Stimulated activated CD4-positive, alpha-beta T cell treated with anti-CD3 and anti-CD28 coated beads, Interleukin-4, amount 100 ng/mL, for 48 hours (primary cell): ENCODE measurements at places on chromosomes 16 and 17.

DNA sequence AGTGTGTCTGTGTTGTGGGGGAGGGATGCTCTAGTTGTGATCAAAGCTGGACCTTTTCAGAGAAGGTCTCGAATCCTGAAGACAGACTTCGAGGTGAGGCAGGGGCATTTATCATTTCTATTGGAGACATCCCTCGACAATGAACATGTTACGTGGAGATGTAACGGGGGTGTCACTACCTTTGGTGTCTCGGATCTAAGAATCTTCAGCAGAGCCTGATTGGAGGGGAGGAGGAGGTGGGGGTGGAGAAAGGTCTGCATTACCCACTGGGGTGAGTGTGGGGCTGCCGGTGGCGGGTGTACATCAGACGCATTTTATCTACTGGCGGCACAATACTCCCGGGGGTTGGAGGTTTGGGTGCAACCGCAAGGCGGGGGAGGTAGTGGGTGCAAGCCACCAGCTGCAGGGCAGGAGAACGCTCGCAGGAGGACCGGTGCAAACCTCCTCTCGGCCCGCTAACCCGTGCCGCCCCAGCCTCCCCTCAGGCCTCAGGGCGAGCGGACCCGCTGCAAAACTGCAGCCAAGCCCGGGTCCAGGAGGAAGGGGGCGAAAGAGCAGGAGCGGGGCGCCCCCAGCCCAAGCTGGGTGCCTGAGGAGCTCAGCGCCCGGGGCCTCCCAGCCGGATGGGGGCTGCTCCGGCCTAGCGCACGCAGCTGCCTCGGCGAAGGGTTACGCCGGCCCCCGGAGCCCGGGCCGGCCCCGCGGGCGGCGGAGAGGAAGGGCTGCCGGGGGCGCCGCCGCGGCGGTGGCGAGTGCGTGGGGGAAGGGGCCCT, 735 bp downstream of the ZNF652 start:
- peak; percentile 43 for DNase-seq

GRCh38 chr17:15398291-15398690, 56.9 kb upstream of the TEKT3 start:
- DNase-seq = no peak

DNA sequence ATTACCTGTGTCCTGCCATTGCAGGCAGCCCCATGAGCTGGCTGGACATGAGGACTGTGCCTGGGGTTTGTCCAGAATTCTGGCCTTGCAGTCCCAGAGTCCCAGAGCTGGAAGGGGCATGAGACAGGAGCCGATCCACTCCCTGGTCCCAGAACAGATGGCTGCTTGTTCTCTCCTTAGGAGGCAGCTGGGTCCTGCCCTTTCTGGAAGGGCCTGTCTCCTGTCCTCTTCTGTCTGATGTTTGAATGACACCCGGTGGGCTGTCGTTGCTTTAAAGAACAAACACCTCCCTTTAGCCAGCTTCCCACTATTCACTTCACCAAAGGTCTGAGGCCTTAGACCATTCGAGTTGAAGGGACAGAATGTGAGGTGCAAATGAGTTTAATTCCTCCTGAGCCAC, 63.8 kb downstream of the RAP1GAP2 start:
- DNase-seq = no peak

DNA sequence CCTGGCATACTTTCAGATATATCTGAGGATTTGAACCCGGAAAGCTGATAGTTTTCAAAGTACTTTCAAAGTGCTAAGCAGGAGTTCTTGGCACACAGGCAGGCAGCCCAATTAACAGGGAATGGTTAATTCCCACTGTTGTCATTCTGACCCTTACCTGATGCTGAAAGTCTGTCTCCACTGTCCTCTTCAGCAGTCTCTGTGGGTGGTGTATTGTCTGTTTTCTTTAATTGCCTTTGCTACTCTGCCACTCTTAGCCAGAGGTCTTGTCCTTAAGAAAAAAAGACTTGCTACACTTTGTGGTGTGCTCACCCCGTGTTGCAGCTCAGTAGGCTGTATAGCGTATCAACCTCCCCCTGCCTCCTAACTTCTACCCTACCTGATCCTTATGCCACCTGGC, 63.2 kb upstream of the SLC12A3 start:
- DNase-seq = no peak

GRCh38 chr17:70169709-70170597, 621 bp downstream of the KCNJ2 start:
- no peak for DNase-seq

GRCh38 chr16:819336-820043, 19.0 kb upstream of the GNG13 start:
- DNase-seq = no peak

DNA sequence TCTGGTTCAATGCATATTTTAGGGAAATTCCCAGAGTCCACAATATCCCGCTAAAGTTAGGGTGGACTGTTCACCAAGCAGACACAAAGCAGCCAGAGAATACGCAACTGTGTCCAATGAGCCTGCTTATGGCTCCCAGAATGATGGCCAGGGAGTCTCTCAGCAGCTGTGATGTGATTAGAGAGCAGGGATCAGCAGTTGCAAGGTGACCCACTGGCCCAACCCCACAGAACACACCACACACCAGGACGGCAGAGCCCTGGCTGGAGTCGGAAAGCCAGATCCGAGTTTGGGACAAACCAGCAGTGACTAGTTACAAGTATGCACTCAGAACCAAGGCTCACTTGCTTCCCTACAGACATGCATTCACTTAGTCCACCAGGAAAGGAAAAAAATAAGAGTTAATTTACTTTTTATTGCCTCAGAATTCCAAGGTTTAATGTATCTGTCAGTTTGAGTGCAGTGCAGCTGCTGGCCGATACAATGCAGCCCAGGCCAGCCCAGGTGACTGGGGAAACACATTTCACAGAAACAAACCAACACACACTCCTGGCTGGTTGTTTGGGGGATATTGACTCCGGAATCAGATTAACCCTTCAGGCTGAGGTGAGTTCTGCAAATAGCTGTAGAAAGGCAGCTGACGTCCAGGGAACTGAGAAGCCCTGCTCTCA, 121.7 kb downstream of the HIC1 start:
- DNase-seq = no peak

- DNase-seq = no peak
Observed at GRCh38 chr16:21265104-21265837, 12.8 kb downstream of the CRYM start.

DNA sequence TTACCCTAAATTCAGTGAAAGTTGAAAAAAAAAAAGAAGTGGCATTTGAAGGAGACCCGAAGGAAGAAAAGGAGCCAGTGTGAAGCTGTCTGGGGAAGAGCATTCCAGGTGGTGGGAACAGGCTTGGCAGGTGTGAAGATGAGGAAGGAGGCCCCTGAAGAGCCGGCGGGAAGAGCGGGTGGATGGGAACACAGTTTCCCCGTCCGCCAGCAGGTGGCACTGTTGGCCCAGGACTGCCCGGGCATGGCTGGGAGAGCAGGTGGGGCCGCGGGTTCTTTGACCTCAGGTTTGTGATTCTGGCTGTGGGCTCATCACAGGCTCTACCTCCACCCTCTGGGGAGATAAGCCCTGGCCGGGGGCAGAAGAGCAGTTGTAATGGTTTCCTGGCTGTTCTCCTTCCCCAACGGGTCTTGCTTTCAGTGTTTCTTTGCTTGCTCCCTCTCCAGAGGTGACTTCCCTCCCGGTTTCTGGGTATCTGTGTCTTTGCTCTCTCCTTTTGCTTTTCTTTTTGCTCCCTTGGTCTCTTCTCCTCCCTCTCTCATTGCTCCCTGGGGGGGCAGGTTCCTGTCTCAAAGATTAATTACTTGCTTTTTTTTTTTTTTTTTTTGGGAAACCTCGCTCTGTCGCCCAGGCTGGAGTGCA, 32.3 kb downstream of the RAP1GAP2 start:
- peak; percentile 65 for DNase-seq

DNA sequence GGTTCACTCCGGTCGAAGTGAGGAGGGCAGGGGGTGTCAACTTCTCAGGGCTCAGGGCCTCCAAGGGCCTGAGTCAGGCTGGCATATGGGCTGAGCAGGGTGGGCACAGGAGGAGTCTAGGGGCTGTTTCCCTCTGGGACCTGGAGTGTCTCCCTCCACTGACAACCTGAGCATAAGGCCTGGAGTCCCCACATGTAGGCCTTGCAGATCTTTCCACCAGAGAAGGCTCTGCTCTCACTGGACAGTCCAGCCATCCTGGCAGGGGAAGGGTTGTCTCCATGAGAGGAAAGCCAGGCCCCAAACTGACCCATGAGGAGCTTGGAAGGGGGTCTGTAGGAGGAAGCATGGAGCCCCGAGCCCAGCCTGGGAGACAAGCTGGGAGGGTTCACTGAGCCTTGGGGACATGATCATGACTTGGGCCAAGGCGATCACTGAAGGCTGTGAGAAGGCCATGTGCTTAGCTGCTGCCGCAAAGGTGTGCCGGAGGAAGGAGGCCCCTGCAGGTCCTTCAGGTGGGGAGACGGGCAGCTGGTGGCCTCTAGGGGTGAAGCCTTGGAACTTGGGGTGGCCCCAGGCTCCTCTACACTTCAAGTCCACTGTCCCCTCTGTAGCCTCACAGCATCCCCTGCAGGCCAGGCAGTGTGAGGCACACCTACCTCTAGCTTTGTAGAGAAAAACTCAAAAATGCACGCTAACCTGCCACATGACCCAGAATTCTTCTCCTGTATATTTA, 9.9 kb downstream of the CMTM2 start:
- peak; percentile 58 for DNase-seq

- no peak for DNase-seq
Observed at GRCh38 chr17:69486779-69487637, 72.5 kb downstream of the MAP2K6 start.

DNA sequence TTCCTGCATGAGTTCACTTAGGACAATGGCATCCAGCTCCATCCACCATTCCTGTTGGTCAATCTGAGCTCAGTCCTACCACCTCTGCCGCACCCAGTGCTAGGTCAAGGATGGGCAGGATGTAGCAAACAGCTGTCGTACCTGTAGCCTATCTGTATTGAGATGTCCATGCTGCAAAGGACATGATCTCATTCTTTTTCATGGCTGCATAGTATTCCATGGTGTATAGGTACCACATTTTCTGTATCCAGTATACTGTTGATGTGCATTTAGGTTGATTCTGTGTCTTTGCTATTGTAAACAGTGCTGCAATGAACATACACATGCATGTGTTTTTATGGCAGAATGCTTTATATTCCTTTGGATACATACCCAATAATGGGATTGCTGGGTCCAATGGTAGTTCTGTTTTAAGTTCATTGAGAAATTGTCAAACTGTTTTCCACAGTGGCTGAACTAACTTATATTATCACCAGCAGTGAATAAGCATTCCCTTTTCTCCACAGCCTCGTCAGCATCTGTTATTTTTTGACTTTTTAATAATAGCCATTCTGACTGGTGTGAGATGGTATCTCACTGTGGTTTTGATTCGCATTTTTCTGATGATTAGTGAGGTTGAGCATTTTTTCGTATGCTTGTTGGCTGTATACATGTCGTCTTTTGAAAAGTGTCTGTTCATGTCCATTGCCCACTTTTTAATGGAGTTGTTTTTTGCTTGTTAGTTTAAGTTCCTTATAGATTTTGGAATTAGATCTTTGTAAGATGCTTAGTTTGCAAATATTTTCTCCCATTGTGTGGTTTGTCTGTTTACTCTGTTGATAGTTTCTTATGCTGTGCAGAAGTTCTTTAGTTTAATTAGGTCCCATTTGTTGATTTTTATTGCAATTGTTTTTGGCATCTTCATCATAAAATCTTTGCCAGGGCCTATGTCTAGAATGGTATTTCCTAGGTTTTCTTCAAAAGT, 7.2 kb upstream of the MRTFB start:
- no peak for DNase-seq

- DNase-seq = no peak
Observed at GRCh38 chr16:19515757-19516156, 6.1 kb downstream of the GDE1 start.

GRCh38 chr16:65570261-65570660, 448.4 kb upstream of the CDH11 start:
- DNase-seq = no peak

- DNase-seq = no peak
Observed at GRCh38 chr17:3659541-3660111, 8.8 kb downstream of the TAX1BP3 start.

GRCh38 chr16:10608687-10609401, 28.4 kb upstream of the EMP2 start:
- DNase-seq = no peak

DNA sequence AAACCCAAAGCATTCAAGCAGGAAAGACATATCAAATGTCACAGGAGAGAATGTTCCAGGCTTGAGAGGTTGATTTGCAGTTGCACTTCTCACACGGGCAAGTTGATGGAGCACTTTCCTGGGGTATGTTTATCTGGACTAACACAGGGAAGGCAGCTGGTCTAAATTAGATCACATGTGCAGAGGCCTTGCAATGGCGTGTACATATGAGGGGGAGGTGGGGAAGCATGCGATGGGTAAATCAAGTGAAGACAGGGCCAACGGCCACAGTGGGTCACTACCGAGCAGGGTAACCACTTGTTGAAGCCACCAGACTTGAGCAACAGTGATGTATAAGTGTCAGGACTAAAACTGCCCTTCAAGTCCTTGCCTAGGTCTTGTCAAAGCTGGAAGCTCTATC, 156.6 kb upstream of the MAF start:
- DNase-seq = no peak

- no peak for DNase-seq
Observed at GRCh38 chr16:12995721-12996372, 94.4 kb downstream of the SHISA9 start.

DNA sequence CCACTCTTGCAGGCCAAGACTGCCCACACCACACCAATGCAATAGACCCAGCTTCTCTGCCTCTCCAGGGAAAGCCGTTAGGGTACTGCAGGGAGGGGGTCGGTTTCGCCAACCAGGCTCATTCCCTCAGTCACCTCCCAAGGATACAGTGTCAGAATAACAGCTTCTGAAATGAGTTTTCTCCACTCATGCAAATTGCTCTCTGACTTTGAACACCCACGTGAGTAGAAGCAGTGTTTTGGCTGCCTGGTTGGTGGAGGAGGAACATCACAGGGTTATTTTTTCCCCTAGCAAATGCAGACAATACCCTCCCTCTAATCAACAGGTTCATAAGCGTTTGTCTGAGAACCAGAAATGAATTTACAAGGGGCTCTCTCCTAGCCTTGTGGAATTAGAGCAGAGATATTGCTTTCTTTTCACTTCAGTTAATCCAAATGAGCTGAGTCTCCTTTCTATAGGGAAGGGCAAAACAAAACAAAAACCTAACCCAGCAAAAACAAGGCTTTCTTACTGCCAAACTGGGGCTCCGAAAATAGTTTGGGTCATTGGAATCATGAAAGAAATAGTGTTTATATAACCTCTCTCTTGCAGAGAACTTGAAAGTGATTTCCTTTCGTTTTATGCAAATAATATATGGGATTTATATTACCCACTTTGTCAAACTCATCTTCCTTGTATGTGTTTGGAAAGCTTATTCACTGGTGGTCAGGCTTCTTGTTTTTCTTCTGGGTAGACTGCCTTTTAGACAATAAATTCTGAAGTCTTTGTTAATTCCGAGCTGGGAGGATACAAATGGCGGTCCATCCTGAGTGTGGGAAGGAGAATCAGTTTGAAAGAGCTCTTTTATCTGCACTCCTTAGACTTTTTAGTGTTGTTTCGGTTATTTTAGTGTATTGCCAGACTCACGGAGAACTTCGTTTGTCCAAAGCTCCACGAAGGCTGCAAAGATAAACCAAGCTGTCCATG, 229.9 kb downstream of the MSI2 start:
- DNase-seq = no peak

- DNase-seq = no peak
Observed at GRCh38 chr17:51601622-51602261, 341.4 kb downstream of the UTP18 start.

GRCh38 chr16:64459402-64459801, 662.5 kb downstream of the CDH11 start:
- DNase-seq = no peak

GRCh38 chr16:30889721-30890120, 4.2 kb downstream of the BCL7C start:
- no peak for DNase-seq
